Gastroesophageal sphincter (tissue), 4 donors: ENCODE measurements at places on chromosomes 2 and 18.

DNA sequence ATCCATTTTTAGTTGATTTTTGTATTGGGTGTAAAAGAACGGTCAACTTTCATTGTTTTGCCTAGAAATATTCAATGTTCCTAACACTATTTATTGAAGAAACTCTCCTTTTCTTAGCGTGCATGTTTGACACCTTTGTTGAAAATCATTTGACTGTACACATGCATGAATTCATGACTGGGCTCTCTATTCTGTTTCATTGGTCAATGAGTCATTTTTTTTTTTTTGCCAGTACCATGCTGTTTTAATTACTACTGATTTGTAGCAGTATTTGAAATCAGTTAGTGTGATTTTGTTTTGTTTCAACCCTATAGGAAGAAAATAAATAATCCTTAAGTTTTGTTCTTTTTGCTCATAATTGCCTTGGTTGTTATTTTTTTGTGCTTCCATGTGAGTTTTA is 828.7 kb downstream of the SUCLG1 start:
- ATAC-seq, result no peak

DNA sequence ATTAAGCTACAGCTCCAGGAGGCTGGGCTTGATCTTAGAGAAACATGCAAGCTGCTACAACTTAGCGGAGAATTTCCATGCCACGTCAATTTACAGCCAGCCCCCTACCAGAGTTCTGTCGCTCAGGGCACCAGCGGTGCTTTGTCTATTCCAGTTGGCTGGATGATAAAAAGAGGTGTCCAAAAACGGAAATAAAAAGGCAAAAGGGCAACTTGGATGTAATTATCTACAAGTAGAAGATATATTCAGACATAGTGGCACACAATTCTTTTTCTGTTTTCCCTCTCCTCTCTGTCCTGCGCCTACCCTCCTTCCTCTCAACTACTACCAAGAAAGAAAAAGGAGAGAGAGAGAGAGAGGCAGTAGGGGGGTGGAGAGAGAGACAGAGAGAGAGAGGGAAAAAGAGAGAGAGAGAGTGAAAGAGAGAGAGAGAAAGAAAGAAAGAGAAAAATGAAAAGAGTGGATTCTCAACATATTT is 363 bp upstream of the RFTN2 start:
- ATAC-seq, result no peak

DNA sequence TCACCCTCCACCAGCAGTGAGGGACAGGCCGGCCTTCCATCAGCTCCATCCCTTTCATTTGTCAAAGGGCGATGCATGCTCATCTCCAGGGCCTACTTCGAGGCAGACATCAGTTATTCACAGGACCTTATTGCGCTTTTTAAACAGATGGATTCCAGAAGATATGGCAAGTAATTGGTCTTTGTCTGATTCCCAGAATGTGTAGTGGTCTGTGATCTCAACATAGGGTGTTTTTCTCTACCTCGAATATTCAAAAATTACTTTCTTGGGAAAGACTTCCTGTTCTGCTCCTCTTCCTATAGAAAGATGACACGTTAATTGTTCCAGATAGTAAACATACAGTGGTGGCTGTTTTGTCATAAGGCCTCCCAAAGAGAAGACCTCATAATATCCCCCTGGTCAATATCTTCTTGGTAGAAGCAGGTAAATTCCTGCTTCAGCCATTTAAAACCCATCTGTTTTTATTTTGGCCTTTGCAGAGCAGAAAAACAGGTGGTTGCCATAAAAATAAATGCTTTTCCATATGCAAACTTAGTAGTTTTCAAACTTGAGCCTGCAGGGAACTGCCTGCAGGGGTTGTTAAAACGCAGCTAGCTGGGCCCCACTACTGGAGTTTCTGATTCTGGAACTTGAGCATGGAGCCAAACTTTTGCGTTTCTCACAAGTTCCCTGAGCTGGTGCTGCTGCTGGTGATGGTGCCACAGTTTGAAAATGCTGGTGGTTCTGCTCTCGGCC is 8.2 kb downstream of the SMARCAL1 start:
- ATAC-seq, result no peak

DNA sequence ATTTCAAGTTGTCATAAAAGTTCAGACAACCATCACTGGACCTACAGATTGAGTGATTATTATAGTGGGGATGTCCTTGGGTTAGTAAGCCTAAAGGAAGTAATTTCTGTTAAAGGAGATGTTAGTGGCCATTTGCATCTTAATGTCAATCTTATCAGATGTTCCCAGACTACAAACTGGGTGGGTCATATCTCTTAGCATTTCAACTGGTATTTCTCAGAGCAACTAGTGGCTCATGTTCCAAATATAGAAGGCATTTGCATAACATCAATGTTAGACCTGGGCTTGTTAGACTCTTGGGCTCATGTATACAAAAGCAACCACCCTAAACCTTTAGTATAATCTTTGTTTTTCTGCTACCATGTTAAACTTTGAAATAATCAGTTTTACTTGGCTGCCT is 17.9 kb downstream of the PLEKHA3 start:
- no peak for ATAC-seq
